ENCODE measurements at places on chromosomes 12 and 14. TPM values are rescaled to one million over a fixed set of nuclear protein-coding genes. Genes with fewer than 3 reads are reported as not detected.

GRCh38 chr14:72744416-72745120 lies 149.3 kb downstream of the DPF3 start:
- no peak for ATAC-seq

- ATAC-seq = no peak
Observed at GRCh38 chr12:109729801-109730200, 16.2 kb downstream of the FAM222A start.

DNA sequence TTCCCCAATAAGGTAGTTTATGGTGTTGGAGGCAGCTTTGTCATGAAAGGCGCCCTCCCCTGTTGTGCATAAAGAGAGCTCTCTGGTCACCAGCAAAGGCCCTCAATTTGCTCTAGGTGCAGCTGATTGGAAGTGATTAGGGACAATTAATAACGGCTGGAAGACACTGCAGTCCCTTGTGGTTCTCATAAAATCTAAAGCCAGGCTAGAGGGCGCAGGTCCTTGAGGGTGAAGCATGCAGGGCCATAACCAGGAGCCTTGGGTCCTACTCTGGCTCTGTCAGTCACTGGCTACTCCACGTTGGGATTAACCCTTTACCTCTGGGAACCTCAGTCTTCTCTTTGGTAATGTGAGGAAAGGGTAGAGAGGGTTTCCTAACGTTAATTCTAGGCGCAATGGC lies 1.9 kb downstream of the DAAM1 start:
- no peak for ATAC-seq

GRCh38 chr14:104514156-104514848 lies 65.3 kb upstream of the C14orf180 start:
- ATAC-seq = no peak

- ATAC-seq = no peak
Observed at GRCh38 chr14:58832095-58832521, 194.3 kb downstream of the DACT1 start.

GRCh38 chr12:115752156-115752555 lies 525.3 kb downstream of the MED13L start:
- no peak for ATAC-seq

GRCh38 chr12:64560396-64561301 lies 49.6 kb upstream of the RASSF3 start:
- peak; percentile 97 for ATAC-seq

- peak; percentile 52 for ATAC-seq
Observed at GRCh38 chr12:27013611-27014084, 536 bp downstream of the TM7SF3 start.

- ATAC-seq = no peak
Observed at GRCh38 chr12:52321418-52321817, 220 bp upstream of the KRT83 start.

GRCh38 chr14:50344116-50344775 lies 32.1 kb downstream of the DMAC2L start:
- ATAC-seq = no peak

GRCh38 chr12:121170151-121170550 lies 37.5 kb downstream of the P2RX7 start:
- no peak for ATAC-seq

GRCh38 chr14:36167431-36167830 lies 9.1 kb downstream of the PTCSC3 start:
- no peak for ATAC-seq

DNA sequence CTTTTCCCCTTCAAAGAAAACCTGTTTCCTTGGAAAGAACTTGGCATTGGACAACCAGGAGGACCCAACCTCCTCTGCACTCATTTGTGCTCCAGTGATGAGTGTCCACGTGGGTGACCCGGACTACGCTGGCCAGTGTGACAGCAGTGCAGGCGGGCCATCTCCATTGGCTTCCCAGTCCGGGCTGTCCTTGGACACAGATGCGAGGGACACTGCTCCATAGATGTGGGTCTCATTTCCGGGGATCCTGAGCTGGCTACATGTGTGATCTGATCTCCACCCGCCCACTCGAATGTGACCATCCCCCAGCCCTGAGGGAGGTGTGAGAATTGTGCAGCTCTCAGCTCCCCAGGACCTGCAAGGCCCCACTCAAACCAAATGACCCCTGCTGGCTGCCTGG lies 836.6 kb upstream of the TMEM132C start:
- ATAC-seq = no peak

DNA sequence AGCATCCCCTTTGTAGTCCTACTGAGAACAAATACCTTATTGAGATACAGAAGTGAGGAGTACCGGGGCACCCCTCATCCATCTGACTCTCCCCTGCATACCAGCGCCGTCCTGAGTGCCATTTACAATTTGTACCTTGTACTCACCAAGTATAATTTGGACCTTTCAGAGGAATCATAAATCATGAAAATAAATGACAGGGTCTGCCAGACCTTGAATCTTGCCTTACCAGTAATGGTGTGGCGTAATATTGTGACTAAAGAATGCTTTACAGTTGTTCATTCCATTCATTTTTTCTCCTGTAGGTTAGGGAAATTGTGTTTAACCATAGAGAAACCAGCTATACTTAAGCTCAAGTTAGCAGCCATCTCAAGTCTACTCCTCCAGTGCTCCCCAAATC lies 243.7 kb upstream of the RGS6 start:
- no peak for ATAC-seq

GRCh38 chr12:47949441-47950341 lies 13.7 kb upstream of the TMEM106C start:
- ATAC-seq = peak; percentile 85

GRCh38 chr12:96239711-96240635 lies 45.8 kb downstream of the ELK3 start:
- ATAC-seq = peak; percentile 6

DNA sequence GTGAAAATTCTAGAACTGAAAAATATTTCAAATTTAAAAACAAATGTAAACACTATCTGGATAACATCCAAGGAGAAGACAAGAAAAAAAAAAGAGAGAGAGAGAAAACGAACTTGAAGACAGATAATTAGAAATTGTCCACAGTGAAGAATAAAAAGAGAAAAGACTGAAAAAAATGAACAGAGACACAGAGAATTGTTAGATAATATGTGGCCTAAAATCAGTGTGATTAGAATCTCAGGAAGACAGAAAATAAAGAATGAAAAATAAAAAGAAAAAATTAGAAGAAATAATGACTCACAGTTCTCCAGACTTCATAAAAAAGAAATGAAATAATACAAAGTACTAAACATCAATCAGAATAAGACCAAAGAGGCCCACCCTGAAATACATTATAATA lies 1209.3 kb downstream of the FSCB start:
- ATAC-seq = no peak

- peak; percentile 71 for ATAC-seq
Observed at GRCh38 chr12:86712425-86712843, 456.2 kb upstream of the MGAT4C start.

- ATAC-seq = no peak
Observed at GRCh38 chr14:63952933-63953437, 100.2 kb downstream of the SYNE2 start.

DNA sequence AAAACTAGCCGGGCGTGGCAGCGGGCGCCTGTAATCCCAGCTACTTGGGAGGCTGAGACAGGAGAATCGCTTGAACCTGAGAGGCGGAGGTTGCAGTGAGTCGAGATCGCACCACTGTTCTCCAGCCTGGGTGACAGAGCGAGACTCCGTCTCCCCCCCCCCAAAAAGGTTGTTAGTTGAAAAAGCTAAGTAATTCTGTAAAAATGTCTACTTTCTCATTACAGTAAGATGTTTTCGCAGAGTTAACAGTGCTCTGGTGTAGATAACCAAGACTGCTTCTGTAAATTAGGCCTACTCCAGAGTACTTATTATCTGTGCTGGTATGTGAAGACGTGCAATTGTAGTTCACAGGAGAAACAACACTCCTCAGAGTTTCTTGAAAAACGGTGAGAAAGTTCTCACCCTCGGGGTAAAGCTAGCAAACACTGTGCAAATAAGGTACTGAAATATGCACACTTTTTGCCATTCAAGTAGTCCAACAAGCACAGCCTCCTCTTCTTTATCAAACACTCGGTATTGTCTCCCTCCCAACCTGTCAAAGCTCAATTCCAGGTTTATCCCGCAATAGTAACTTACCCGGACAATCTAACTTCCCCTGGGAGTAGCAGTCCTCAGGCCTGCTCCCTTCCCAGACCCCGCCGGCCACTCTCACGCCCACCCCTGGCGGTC lies 974 bp downstream of the BTBD7 start:
- no peak for ATAC-seq

GRCh38 chr12:94832780-94833681 lies 170.5 kb downstream of the NDUFA12 start:
- ATAC-seq = peak; percentile 39

GRCh38 chr12:102596031-102596430 lies 115.7 kb upstream of the IGF1 start:
- ATAC-seq = peak; percentile 81

The TAS2R31 gene
- total RNA-seq = 18.9 TPM

GRCh38 chr14:20412411-20412810 lies 890 bp downstream of the TEP1 start:
- ATAC-seq = peak; percentile 19

The TAS2R14 gene
- total RNA-seq = 5.9 TPM

GRCh38 chr12:102441077-102441596 lies 39.2 kb downstream of the IGF1 start:
- ATAC-seq = no peak

The FAM222A gene
- total RNA-seq = 9.7 TPM

- no peak for ATAC-seq
Observed at GRCh38 chr12:46963977-46964971, 115.1 kb upstream of the PCED1B start.

- no peak for ATAC-seq
Observed at GRCh38 chr14:86404989-86405649, 875.2 kb downstream of the FLRT2 start.
